Heart right ventricle (tissue), 16 donors: ENCODE measurements at places on chromosomes 7 and 10. TPM values are rescaled to one million over a fixed set of nuclear protein-coding genes. Genes with fewer than 3 reads are reported as not detected.

- no peak for DNase-seq
Measured at GRCh38 chr7:81803267-81803666, 33.4 kb upstream of the HGF start.

- peak; percentile 39 for DNase-seq
Measured at GRCh38 chr7:127107601-127108007, 145.1 kb downstream of the GRM8 start.

GRCh38 chr10:114753126-114753525 is 68.5 kb upstream of the FHIP2A start:
- DNase-seq = no peak

DNA sequence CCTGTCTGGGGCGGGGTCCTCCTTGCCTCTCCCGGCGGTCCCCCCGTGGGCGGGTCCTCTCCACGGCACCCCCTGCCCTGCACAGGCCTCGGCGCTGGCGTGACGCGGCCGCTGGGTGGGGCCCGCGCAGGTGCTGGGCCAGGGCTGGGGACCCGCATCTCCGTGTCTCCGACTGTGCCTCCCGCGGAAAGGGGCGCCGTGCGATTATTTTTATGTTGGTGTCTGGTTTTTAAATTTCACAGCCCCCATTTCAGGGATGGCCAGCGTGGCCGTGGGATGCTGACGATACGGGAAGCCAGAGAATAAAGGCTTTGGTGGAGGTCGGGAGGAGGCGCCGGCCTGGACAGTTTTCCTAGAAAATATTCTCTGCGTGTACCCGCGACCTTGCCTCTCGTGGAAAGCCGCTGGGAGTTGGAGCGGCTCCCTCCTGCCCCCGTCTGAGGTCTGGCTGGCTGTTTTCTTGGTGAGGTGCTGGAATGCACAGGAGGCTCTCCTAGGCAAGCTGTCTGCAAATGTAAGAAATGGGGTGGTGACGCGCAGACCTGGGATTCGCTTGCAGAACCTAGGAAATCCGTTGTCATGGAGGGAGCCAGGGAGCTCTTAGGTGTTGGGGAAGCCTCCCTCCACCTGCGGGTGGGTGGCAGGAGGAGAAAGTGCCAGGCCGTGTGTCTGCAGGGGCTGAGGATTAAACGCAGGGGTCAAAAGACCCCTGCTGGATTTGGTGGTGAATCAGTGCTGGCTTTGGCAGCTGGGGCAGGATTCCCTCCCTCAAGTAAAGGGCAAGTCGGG is 28.7 kb upstream of the JAKMIP3 start:
- no peak for DNase-seq

VPS37D gene
- 1.2 TPM for polyA plus RNA-seq

IDI1 gene
- 26.0 TPM for polyA plus RNA-seq

DNA sequence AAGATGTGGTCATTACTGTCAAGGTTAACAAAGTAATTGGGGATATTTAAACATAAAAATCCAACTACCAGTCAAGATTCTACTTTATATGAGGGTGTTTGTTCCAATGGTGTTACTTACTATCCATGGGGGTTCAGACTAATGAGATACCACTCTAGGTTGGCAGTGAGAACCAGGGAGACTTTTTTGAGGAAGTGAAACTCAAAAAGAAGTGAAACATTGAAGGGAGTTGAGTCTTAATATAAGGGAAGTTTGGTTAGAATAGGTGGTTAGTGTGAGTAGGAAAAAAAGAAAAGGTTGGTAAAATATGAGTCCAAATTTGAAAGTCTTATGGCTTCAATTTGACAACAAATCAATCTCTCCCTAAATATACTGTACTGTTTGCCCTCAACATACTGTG is 123.6 kb upstream of the ANK3 start:
- DNase-seq = no peak

MMP21 gene
- polyA plus RNA-seq = 0.22 TPM

DNA sequence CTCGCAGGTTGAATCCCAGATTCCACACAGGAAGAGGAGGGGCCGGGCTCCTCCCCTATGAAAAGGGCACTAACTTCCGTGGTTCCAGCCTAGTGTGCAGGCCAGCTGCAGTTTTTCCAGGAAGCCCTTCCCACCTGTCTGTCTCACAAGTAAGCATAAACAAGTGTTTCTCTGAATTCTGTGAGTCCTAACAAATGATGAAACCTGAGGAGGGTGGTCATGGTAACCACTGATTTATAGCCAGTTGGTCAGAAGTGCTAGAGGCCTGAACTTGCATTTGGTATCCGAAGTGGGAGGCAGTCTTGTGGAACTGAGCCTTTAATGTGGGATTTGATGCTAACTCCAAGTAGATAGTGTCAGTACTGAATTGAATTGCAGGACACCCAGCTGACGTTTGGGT is 54.7 kb upstream of the STEAP4 start:
- no peak for DNase-seq

DNA sequence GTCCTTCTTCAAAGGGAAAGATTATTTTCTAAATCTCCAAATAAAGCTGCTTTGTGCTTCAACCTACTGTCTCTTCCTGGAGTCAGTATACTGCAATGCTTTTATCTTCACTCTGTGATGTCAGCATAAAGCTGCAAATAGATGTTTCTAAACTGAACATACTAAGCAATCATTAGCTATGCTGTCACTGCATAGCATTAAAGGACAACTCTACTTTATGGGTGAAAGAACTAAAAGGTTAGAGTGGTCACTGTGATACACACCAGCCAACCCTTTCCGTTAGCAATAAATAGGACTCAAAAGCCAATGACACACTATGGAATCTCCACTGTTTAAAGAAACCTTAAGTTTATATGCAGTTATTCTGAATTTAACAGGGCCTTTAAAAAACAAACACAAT is 1.8 kb downstream of the CCDC186 start:
- DNase-seq = no peak

DNA sequence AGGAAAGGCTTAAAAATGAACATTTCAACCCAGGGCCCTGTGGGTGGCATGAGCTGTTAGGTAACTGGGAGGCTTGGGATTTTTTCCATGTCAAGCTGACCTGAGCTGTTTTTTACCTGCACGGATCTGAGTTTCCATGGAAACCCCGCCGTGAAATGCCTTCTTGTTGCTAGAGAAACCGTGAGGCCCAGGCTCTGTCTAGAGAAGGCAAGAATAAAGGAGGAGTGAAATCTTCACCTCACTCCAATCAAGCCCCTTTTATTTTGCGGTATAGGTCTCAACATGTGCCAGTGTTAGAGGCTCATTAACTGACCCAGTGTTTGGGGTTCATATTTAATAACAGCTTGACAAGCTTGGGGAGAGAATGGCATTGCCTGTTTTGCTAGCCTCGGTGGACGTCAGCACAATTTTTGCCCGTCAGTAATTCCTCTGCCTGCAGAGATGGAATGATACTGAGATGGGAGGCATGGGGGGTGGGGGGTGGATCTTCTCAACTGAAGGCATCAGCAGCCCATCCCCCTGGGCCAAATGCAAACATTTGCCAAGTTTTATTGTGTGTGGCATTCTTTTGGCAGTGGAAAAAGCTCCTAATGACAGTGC is 48.9 kb upstream of the PDCD4 start:
- no peak for DNase-seq

DNA sequence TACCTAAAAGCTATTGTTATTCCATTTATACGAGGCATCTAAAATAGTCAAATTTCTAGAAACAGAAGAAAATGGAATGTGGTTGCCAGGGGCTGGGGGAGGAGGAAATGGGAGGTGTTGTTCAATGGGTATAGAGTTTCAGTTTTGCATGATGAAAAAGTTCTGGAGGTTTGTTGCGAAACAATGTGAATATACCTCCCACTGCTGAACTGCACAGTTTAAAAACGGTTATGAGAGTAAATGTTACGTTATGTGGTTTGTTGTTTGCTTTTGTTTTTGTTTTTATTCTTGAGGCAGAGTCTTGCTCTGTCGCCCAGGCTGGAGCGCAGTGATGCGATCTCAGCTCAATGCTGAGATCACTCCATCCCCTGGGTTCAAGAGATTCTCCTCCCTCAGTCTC is 64.9 kb upstream of the NRBF2 start:
- no peak for DNase-seq

GRCh38 chr7:47180516-47180826 is 401.4 kb downstream of the TNS3 start:
- no peak for DNase-seq

DNA sequence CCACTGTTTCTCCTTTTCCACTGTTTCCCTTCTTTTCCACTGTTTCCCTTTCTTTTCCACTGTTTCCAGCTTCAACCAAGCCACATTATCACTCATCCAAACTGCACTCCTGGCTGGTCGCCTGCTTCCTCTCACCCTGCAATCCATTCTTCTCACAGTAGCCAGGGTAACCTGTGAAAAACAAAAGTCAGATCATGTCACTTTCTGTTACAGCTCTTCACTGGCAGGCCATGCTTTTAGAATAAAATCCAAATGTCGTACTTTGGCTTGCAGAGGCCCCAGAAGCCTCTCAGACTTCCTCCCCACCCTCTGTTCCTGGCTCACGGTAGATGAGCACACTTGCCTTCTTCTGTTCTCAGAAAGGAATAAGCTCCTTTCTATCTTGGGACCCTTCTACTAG is 33.9 kb downstream of the STARD3NL start:
- DNase-seq = no peak

MASTL gene
- polyA plus RNA-seq = 1.5 TPM

DNA sequence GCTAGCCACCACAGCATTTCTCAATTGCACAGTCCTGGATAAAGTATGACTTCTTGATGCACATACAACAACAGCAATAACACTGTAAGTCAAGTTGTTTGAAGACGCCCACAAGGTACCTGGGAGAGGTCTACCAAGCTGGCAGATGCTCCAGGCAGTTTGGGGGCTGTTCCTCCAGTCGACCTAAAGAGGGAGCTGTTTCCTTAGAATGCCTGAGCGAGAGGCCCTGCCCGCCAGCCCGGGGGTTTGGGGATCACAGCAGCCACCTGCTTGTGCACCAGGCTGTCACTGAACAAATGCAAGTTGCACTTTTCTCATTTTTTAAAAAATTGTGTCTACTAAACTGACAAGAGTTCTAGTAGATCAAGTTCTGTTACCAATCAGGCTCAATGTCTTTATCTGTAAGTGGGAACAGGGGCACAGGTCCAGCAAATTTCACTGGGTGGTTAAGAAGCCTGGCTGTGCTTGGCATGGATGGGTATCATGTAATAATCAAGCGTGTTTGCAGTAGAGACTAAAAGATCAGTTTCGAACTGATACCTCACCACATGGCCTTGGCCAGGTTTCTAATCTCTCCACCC is 193.8 kb upstream of the ADO start:
- DNase-seq = peak; percentile 28

DNA sequence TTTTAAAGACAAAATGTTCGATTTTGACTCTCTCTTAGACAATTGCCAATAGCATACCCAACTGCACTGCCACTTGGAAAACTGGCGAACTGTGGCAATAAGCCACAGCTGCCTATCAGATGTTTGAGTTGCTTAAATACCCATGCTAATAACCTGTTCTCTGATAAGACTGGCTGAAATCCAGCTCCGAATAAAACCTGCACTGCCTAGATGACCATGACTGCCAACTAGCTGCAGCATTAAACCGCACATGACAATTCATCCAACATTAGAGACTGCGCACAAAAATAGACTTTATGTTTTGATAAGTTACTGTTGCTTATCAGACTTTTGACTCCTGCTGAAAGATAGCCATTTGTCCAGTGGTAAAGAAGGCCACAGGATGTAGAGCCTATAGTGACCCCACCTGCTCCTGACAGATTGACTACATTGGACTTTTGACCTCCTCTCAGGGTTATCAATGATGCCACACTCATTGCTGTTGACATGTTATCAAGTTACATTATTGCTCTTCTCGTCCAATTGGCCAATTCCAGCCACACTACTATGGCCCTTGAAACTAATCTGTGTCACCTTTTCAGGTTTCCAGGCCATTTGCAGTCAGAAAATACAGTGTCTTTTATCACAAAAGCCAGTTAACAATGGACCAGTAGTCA is 299.0 kb downstream of the HGF start:
- DNase-seq = no peak

SMC3 gene
- 11.1 TPM for polyA plus RNA-seq

RSPH10B2 gene
- polyA plus RNA-seq = not detected

- no peak for DNase-seq
Measured at GRCh38 chr10:62666275-62666674, 138.2 kb upstream of the ADO start.

PRKCQ gene
- not detected for polyA plus RNA-seq

DNA sequence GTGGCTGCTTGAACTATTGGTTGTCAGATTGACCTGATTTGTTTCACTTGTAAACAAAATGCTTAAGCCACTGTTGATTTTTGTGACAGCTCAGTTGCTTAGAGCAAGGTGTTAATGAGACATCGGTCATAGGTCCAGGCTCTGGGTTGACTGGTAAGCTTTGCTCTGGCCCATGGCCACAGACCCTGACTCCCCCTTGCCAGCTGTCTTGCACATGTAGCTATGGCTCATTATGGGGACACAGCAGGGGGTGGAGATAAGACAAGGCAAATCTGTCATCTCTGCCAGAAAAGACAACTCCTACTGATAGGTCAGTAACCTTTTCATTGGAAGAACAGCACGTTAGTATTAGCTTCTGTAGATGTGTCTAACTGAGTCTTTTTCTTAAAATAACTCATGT is 95.3 kb downstream of the KAT6B start:
- no peak for DNase-seq

CFAP43 gene
- polyA plus RNA-seq = 0.37 TPM

CASP2 gene
- polyA plus RNA-seq = 4.4 TPM

FASTK gene
- polyA plus RNA-seq = 82.7 TPM

GRCh38 chr7:19674266-19674960 is 34.4 kb downstream of the POLR1F start:
- no peak for DNase-seq

GPR15LG gene
- polyA plus RNA-seq = not detected

DNA sequence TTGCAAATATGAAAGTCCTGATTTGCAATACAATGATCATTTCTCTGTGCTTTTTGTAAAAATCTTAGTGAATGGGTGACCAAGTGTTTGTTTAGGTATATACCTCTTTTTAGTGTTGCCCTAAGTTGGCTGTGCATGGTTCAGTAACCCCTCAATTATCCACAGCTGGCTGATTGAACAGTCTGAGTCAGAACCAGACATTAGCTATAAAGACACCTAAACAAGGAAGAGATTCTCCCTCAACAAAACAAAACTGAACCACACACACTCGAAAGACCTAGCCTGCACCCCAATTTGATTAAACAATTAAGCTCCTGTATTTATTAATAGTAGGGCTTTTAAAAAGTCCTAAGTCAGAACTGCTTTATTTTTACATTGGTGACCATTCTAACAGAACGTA is 2.8 kb downstream of the RSBN1L start:
- no peak for DNase-seq

DNA sequence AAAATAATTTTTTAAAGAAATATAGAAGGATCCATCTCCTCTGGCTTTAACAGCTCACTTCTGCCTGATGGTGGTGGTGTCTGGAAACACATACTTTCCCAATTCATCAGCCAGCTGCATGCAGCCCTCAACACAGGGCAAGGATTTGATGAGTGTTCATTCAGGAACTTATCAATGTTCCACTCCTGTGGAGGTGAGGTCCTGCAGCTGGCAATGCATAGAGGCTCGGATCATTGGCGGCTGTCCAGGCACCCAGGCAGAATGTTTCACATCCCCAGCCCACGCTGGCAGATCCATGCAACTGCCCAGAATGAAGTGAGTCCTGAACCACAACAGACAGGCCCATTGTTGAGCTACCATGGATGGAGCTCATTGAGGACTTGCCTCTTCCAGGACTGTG is 55.2 kb upstream of the KCNMA1 start:
- no peak for DNase-seq
